ENCODE measurements at places on chromosomes 5 and 9. TPM values are rescaled to one million over a fixed set of nuclear protein-coding genes. Genes with fewer than 3 reads are reported as not detected.

The CDC20B gene
- not detected for total RNA-seq

The ZNF354C gene
- 4.4 TPM for total RNA-seq

The NDOR1 gene
- 6.5 TPM for total RNA-seq

The SARDH gene
- total RNA-seq = 2.3 TPM

The MARCOL gene
- total RNA-seq = not detected

The PCDHB12 gene
- total RNA-seq = 4.4 TPM

The TMEM252 gene
- total RNA-seq = not detected

The NR5A1 gene
- total RNA-seq = not detected

The ITK gene
- 5.3 TPM for total RNA-seq

The PSMD5 gene
- total RNA-seq = 35.2 TPM

The PCDHA1 gene
- not detected for total RNA-seq

The DOCK2 gene
- total RNA-seq = 35.5 TPM
